CD4-positive, alpha-beta T cell treated with Interleukin-10 for 1 hour (primary cell): ENCODE measurements at places on chromosomes 3 and 15.

- DNase-seq = no peak
Observed at GRCh38 chr3:195209847-195210265, 61.1 kb downstream of the XXYLT1 start.

DNA sequence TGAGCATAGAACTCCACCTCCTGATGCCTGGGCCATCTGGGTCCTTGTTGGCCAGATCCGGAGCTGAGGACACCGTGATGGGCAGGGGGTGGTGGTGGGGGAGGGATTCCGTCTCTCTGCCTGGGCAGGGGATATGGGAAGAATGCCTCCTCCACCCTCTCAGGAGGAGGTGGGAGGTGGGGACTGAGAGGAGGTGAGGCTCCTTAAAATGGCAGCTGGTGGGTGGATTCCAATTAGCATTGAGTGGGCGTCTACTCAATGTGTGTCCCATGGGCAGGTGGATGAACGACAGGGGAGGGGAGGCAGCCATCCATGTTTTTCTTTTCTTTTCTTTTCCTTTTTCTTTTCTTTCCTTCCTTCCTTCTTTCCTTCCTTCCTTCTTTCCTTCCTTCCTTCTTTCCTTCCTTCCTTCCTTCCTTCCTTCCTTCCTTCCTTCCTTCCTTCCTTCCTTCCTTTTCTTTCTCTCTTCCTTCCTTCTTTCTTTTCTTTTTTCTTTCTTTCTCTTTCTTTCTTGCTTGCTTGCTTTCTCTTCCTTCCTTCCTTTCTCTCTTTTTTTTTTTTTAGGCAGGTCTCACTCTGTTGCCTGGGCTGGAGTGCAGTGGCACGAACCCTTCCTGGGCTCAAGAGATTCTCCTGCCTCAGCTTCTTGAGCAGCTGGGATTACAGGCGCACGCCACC lies 5.0 kb downstream of the SLC28A1 start:
- no peak for DNase-seq

DNA sequence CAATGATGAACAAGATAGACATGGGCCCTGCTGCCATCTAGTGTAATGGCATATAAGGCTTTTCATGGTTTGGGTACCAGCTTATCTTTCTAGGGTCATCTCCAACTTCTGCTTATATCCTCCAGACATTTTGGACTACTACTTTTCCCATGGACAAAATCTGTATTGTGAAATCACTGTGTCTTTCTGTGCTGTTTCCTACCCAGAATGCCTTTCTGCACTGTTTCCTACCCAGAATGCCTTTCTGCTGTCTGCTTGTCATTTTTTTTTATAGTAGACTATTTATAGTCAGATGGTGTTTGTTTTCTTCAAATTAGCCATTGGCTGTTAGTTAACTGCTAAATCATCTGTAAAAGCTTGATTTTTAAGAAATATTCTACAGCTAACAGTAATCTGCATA lies 20.1 kb downstream of the VPS8 start:
- DNase-seq = no peak

DNA sequence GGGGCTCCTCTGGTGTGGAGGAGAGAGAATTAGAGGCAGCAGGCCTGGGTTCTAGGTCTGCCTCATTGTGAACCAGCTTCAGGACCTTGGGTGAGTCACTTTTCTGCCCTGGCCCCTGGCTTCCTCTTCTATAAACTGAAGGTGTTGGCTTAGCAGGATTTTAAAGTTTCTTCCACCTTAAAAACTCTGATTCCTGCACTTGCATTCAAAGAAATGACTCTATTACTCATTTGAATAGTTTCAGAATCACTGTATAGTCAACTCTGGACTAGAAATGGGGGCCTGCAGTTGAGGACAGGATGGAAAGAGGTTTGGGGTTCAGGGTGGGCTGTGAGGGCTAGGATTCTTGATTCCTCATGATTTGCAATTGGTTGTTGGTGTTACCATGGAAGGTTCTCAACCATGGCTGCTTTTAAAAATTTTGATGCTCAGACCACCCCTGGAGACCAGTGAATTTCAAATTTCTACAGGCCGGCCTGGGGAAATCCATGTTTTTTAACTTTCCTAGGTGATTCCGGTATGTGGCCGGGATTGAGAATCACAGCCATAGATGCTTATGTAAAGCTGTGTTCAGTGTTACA lies 19.9 kb downstream of the SMAD3 start:
- no peak for DNase-seq

DNA sequence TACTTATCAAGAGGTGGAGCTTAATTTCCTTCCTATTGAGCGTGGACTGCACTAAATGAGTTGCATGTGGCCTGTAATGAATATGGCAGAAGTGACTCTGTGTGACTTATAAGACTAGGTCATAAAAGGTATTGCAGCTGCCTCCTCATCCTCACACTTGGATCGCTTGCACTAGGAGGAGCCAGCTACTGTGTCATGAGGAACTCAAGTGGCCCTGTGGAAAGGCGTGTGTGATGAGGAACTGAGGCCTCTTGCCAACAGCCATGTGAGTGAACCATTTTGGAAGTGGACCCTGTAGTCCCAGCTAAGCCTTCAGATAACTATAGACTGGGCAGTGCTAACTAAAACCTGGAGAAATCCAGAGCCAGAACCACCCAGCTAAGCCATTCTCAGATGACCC lies 7.1 kb upstream of the SLC30A4 start:
- DNase-seq = no peak

DNA sequence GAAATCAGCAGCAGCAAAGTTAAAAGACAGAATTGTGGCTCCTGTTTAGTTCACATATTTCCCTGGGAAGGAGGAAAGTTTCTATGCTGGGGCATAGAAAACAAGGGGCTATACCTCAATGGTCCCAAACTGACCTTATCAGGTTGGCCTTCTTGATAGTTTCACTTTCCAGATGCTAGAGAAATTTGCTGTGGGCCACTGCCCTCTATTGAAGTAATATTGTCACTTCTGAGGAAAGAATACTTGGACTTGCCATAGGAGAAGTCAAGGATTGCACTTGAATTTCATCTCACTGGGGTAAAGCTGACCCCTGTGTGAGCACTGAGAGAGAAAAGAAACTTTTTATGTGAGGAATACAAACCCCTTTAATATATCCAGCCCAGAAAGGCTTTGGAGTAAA lies 49.3 kb upstream of the XCR1 start:
- DNase-seq = peak; percentile 28

DNA sequence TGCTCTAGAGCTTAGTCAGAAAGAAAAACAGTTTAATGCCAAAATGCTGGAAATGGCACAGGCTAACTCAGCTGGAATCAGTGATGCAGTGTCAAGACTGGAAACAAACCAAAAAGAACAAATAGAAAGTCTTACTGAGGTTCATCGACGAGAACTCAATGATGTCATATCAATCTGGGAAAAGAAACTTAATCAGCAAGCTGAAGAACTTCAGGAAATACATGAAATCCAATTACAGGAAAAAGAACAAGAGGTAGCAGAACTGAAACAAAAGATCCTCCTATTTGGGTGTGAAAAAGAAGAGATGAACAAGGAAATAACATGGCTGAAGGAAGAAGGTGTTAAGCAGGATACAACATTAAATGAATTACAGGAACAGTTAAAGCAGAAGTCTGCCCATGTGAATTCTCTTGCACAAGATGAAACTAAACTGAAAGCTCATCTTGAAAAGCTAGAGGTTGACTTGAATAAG lies 150.5 kb upstream of the LRRFIP2 start:
- DNase-seq = no peak

- no peak for DNase-seq
Observed at GRCh38 chr3:191809326-191809949, 348.5 kb downstream of the PYDC2 start.

- DNase-seq = no peak
Observed at GRCh38 chr3:116671151-116671550, 38.4 kb upstream of the TUSC7 start.

DNA sequence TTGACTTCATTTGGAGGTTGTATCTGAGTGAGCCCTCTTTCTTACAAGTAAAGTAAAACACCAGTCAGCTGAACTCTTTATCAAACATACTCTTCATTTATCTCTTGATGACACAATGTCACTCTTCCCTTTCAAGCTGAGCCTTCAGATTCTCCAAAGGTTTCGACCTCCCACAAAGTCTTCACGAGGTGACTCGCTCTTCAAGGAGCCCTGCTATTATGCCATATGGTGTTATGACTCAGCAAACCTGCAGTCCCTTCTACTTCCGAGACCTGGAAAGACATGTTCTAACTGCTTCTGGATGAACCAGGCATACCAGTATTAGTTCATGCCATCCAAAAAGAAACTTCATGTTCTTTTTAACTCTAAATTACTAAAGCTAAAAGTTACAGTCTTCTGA lies 23.1 kb downstream of the AADAC start:
- DNase-seq = no peak

GRCh38 chr3:82509951-82510603 lies 748.6 kb upstream of the GBE1 start:
- DNase-seq = no peak
